ENCODE measurements at places on chromosomes 4 and X. TPM values are rescaled to one million over a fixed set of nuclear protein-coding genes. Genes with fewer than 3 reads are reported as not detected.
A peak's percentile ranks its signal among the peaks of the same experiment; 100 is the strongest.

DNA sequence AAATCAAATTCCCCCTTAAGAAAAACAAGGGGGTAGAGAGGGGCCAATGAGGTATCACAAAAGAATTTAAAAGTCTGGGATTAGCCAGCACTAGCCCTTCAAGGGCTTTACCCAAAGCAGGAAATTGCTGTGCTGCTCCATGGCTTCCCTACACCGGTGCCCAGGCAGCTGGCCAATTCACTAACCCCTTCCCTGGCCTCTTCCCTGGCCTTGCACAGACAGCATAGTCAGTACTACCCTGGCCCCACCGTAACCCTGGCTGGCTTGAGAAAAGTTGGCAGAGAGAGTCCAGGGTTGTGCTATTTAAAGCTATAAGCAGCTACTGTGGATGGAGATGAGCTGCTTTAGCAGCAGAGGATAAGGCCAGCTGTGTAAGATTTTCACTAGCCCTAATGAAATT lies 43.1 kb downstream of the ADAMTS3 start:
- H3K4me1 ChIP-seq: no peaks in the 10 kb centered on the region
- H3K4me3 ChIP-seq: no peak overlapping the region
- H3K27ac ChIP-seq: no peak overlapping the region

DNA sequence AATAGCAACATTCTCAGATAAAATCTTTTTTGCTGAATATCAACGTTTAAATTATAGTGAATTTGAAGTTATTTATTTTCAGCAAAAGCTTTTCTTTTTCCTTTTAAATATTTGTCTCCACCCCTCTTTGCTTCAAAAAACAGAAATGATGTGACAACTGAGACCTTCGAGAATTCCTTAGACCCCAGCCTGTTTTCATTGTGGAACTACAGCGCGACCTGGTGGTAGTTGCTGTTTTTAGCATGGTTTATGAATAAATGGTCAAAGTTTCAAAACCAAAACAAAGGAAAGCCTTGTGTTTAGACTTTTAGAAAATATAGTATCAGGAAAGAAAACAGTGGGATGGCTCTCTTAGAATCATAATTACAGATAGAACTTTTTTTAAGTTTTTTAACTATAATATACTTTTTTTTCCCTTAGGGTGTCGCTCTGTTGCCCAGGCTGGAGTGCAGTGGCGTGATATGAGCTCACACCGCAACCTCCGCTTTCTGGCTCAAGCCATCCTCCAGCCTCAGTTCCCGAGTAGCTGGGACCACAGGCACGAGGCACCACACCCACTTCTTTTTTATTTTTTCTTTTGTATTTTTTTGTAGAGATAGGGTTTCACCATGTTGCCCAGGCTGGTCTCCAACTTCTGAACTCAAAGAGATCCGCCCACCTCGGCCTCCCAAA lies 26.8 kb upstream of the TMEM184C start:
- H3K27ac ChIP-seq: peak overlapping the region; percentile 87
- DNase-seq: peak; percentile 89
- peaks cover 48% of the 10 kb centered on the region for H3K4me1 ChIP-seq
- no peaks in the 10 kb centered on the region for H3K27me3 ChIP-seq
- H3K4me3 ChIP-seq: peak overlapping the region; percentile 7

DNA sequence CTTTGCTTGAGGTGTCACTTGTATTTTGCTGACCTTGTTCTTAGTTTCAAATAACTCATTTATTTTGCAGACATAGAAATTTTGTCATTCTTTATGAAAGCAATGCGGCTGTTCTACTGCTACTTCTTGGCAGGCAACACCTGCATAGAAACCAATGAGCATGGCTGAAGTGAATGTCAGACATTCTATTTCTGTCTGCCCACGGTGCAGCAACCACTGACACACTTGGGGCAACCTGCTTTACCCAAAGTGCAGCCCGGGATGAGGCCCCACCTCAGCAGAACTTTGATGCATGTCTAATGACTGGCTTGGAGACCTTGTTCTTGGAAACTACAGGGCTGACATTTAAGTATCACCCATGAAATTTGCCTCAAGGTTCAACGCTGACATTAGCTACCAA lies 93.6 kb downstream of the RBM47 start:
- no peak overlapping the region for H3K4me3 ChIP-seq
- no peak overlapping the region for H3K27ac ChIP-seq
- no peaks in the 10 kb centered on the region for H3K4me1 ChIP-seq

- H3K27ac ChIP-seq: peak overlapping the region; percentile 89
- H3K4me3 ChIP-seq: no peak overlapping the region
- DNase-seq: peak; percentile 6
- H3K4me1 ChIP-seq: peaks cover 59% of the 10 kb centered on the region
- no peaks in the 10 kb centered on the region for H3K36me3 ChIP-seq
Measured at GRCh38 chr4:139243448-139244365, 36.3 kb downstream of the MGARP start.

DNA sequence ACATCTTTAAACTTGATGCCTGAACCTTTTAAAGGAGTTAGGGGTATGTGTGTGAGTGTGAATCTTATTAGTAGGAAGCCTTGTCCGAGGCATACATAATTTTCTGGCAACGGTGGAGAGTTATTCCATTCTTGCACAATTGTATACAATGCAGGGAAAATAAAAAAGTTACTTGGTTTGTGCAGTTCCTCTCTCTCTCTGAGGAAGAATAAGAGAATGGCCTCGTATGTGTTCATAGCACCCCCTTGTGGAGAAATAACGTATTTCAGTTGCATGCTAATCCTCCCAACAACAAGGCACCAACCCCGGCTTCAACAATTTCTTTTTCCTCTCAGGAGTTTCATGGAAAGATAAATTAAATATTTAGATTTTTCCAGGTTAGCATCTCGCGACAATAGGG lies 33.7 kb upstream of the FGF13 start:
- no peak overlapping the region for H3K27ac ChIP-seq
- no peak for DNase-seq
- no peaks in the 10 kb centered on the region for H3K4me1 ChIP-seq

GRCh38 chr4:76195326-76195725 lies 18.3 kb downstream of the SCARB2 start:
- peaks cover 40% of the 10 kb centered on the region for H3K36me3 ChIP-seq
- H3K4me3 ChIP-seq: no peak overlapping the region
- H3K4me1 ChIP-seq: peaks cover 40% of the 10 kb centered on the region

GRCh38 chr4:10104211-10104990 lies 12.2 kb downstream of the WDR1 start:
- H3K4me1 ChIP-seq: peaks cover 98% of the 10 kb centered on the region
- no peaks in the 10 kb centered on the region for H3K27me3 ChIP-seq
- H3K4me3 ChIP-seq: peak overlapping the region; percentile 49
- peak overlapping the region; percentile 89 for H3K27ac ChIP-seq
- no peak for DNase-seq

- no peak for DNase-seq
- H3K36me3 ChIP-seq: no peaks in the 10 kb centered on the region
- no peaks in the 10 kb centered on the region for H3K27me3 ChIP-seq
- H3K27ac ChIP-seq: peak overlapping the region; percentile 100
- peak overlapping the region; percentile 72 for H3K4me3 ChIP-seq
Measured at GRCh38 chr4:40316333-40316781, 18.8 kb upstream of the CHRNA9 start.

DNA sequence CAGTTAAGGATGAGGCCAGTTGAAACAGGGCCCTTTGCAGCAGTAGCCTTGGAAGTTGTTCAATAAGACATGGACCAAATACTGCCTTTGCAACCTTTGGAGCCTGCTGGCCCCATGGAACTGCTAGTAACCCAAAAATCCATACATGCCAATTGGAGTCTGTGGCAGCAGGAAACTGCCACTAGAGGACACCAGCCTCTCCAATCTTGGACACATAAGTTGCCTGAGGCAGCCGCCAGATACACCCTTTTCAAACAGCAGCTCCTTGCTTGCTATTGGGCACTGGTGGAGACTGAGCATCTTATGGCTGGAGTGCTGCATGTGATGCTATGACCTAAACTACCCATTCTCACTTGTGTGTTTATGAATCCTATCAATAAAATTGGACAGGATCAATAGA lies 14.8 kb upstream of the LAP3 start:
- H3K36me3 ChIP-seq: no peaks in the 10 kb centered on the region
- H3K4me3 ChIP-seq: no peak overlapping the region
- peaks cover 5% of the 10 kb centered on the region for H3K4me1 ChIP-seq
- peaks cover 10% of the 10 kb centered on the region for H3K27me3 ChIP-seq
- no peak for DNase-seq

DNA sequence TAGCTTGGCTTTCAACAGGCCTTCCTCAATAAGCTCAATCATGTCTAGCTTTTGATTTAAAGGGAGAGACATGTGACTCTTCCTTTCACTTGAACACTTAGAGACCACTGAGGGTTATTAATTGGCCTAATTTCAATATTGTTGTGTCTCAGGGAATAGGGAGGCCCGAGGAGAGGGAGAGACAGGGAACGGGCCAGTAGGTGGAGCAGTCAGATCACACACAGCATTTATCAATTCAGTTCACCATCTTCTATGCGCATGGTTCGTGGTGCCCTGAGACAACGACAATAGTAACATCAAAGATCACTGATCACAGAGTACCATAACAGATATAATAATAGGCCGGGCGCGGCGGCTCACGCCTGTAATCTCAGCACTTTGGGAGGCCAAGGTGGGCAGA lies 17.8 kb downstream of the ZNF81 start:
- H3K36me3 ChIP-seq: peaks cover 9% of the 10 kb centered on the region
- DNase-seq: no peak
- no peaks in the 10 kb centered on the region for H3K4me1 ChIP-seq
- no peak overlapping the region for H3K27ac ChIP-seq
- no peak overlapping the region for H3K4me3 ChIP-seq

DNA sequence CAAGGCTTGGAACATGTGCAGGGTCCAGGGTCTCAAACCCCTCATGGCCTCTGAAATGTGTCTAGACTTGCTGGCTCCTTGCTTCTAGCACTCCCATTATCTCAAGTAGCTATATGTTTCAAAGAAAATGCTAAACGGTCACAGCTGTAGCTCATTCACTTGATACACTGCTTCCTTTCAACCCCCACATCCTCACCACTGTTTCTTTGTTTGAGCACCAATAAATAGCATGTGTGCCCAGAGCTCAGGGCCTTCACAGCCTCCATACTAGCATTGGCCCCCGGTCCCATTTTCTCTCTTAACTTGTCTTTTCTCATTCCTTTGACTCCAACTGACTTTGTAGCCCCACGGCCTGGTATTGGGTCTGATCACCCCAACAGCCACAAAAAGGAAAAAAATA lies 801.8 kb downstream of the STIM2 start:
- DNase-seq: no peak
- H3K27me3 ChIP-seq: no peaks in the 10 kb centered on the region
- H3K27ac ChIP-seq: no peak overlapping the region
- no peak overlapping the region for H3K4me3 ChIP-seq

DNA sequence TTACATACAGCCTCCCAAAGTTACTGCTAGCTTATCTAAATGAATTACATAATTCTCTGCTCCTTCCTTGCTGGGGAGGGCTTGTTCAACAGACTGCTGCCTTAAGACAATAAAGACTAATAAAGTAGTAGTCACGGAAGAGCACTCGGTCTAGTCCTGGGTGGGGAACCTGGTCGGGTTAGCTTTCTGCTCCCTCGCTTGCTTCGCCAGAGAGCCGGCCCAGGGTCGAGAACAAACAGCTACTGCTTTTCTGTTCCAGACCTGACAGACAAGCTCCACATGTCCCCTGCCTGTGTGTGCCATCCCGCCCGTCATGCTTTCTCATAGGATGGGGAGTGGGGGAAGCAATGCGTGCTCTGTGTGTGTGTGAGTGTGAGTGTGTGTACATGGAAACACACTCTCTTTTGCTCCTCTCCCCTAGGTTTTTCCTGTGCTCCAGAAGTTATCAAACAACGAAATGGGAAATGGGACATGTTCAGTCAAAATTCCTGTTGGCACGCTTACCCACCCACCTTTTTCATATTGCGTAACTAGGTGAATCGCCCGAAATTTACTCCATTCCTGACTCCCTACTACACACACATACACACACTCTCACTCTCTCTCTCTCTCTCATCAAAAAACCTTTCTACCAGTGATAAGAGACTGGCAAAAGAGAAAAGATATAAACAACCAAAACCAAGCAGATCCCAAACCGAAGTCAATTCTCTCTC lies 1.3 kb downstream of the NPY1R start:
- DNase-seq: no peak
- H3K4me1 ChIP-seq: peaks cover 16% of the 10 kb centered on the region
- H3K36me3 ChIP-seq: no peaks in the 10 kb centered on the region
- H3K27me3 ChIP-seq: peaks cover 56% of the 10 kb centered on the region
- no peak overlapping the region for H3K27ac ChIP-seq
- peak overlapping the region; percentile 87 for H3K4me3 ChIP-seq

DNA sequence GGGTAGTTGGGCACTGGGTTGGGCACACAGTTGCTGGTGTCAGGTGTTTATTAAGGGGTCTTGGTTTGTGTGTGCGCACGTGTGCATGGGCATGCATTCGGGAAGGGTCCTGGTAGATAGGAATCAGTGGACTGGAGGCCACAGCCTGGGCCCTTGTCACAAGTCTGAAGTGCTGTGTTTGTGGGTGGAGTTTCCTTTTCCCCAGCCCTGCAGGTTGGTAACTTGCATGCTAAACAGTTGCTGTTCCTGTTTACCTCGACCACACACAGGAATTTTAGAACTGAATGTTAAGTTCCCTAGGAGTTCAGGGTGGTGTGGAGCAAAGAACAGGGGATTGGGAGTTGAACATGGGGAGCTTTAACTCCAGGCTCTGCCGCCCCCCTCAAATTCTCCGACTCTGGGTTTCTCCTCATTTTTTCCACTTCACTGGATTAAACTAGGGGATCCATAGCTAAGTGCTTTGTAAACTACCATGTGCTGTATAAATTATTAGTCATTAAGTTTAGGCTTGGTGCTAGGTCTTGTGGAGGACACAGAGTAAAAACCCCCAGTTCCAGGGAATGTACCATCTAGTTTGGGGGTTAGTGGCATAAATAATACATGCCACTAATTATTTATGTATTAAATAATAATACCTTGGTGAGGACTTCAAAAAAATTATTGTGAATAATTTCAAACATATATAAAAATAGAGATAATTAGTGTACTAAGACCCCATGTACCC lies 49.0 kb downstream of the STARD8 start:
- H3K4me3 ChIP-seq: no peak overlapping the region
- no peaks in the 10 kb centered on the region for H3K36me3 ChIP-seq
- peaks cover 3% of the 10 kb centered on the region for H3K4me1 ChIP-seq
- no peak overlapping the region for H3K27ac ChIP-seq
- DNase-seq: no peak

DNA sequence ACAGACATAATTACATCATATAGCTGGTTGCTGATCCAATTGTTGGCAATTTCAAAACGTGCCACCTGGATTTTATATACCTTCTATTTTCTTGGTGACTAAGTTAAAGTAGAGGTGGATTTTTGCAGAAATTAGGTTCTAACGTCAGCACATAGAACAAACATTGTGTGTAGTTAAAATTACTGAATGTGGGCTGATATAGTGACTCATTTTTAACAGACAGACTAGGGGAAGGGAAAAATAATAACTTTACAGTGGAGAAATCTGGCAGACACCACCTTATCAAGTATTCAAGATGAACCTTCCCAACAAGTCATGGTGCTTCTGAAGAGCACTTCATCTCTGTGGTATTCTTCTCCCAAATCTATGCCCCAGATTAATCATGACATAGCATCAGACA lies 134.5 kb downstream of the UCHL1 start:
- H3K4me3 ChIP-seq: no peak overlapping the region
- H3K36me3 ChIP-seq: no peaks in the 10 kb centered on the region
- H3K27me3 ChIP-seq: peaks cover 10% of the 10 kb centered on the region
- H3K27ac ChIP-seq: no peak overlapping the region
- DNase-seq: no peak
- no peaks in the 10 kb centered on the region for H3K4me1 ChIP-seq

Gene RPL9
- 1,144 TPM for total RNA-seq

Gene OTUD5
- total RNA-seq: 57.4 TPM

Gene YIPF6
- total RNA-seq: 40.0 TPM

Gene FHDC1
- total RNA-seq: 22.3 TPM

Gene MAGEA12
- not detected for total RNA-seq

Gene SMIM20
- total RNA-seq: 28.4 TPM

Gene BRS3
- not detected for total RNA-seq

Gene SUPT20HL1
- total RNA-seq: not detected

Gene ABHD18
- total RNA-seq: 9.5 TPM

Gene MGARP
- 5.2 TPM for total RNA-seq

Measured in osteocyte (in vitro differentiated cells).